H1 (cell line): ENCODE measurements at places on chromosomes 16 and 17. TPM values are rescaled to one million over a fixed set of nuclear protein-coding genes. Genes with fewer than 3 reads are reported as not detected.

ZNF646 gene
- 25.0 TPM in 2 replicates for total RNA-seq

- DNase-seq = no peak
These were observed 3.8 kb upstream of the RASL10B start for GRCh38 chr17:35727635-35728034.

GRCh38 chr16:2838928-2839327 is 8.8 kb downstream of the ZG16B start:
- DNase-seq = peak; percentile 82

- DNase-seq = no peak
These were observed 13.9 kb upstream of the SCNN1B start for GRCh38 chr16:23288209-23288608.

- no peak for DNase-seq
These were observed 52.8 kb upstream of the SMIM36 start for GRCh38 chr17:55564081-55564480.

FOXC2 gene
- 0.09 and 0.11 TPM in 2 replicates for total RNA-seq

DNA sequence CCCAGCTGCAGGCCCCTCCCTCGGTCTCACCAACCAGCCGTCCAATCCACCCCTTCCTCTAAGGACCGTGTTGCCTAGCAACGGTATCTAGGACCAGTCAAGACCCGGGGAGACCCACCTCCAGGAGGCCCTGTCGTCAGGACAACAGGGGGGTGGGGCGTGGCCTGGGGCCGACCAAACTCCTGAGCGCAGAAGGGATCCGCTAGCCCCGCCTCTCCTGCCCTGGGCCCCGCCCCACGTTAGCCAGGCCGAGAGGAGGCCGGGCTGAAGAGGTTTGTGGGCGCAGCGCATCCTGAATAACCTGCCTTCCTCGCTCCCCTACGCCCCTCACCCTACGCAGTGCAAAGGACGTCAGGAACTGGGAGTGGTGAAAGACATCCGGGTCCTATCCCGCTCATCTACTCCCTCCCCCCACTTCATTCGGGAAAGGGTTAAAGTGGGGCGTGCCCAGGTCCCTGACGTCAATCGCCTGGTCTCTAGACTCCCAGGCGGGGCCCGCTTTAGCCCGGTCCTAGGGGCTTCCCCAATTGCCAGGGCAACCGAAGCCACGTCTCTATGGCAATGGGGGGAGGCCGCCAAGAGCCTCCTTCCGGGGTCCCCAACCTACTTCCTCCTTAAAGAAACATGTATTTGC is 14.7 kb downstream of the DLG4 start:
- DNase-seq = peak; percentile 89

DNA sequence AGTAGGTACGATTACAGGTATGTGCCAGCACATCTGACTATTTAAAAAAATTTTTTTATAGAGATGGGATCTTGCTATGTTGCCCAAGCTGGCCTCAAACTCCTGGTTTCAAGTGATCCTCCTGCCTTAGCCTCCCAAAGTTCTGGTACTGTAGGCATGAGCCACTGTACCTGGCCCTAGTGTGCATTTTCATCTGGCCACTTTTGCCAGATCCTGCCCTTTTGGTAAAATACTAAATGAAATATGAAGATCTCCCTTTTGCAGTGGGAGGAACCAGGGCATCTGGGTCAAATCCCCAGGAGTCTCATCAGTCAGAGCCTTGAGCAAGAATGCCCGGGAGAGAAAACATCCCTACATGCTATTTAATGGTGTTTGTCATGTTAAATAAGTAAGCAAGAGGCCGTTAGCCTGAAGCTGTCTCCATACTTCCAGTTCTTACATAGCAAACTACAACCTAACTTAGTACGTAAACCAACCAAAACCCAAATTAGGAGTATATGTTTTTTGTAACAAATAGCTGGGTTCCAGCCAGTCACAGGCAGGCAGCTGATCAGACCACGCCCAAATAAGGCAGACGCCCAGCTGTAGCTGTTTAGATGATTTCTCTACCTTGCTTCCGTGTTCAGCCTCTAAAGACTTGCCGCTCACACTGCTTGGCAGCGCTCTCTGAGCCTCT is 46.5 kb upstream of the CLEC18A start:
- DNase-seq = no peak

- no peak for DNase-seq
These were observed 3.7 kb upstream of the CDC42EP4 start for GRCh38 chr17:73315471-73315870.

DNA sequence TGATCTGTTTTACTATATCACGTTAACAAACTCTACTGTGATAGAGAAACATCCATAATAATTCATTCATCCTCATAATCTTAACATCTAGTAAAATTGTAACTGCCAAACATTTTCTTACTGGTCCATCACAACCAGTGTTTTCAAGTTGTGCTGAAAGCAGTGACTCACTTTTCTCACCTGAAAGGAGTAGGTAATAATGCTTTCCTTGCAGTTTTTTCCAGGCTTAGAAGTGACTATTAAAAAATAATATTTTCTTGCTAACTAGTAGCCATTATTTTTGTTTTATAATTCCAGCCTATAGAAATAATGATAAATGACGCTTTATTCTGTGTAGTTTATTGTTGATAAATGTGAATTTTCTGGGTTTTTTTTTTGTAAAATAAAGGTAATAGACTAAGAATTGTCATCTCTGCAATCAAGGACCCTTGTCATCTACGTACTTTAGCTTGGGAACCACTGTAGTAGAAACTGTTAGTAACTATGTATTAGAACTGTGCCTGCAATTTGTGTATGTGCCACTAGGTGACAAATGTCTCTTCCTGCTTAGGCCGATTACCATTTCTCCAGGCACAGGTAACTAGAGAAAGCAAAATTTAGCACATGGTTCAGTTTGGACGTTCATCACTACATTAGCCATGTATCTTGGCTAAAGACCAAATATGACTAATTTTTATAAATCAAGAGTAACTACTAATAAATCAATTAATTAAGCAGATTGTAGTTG is 409.4 kb upstream of the ERCC4 start:
- DNase-seq = no peak

DNA sequence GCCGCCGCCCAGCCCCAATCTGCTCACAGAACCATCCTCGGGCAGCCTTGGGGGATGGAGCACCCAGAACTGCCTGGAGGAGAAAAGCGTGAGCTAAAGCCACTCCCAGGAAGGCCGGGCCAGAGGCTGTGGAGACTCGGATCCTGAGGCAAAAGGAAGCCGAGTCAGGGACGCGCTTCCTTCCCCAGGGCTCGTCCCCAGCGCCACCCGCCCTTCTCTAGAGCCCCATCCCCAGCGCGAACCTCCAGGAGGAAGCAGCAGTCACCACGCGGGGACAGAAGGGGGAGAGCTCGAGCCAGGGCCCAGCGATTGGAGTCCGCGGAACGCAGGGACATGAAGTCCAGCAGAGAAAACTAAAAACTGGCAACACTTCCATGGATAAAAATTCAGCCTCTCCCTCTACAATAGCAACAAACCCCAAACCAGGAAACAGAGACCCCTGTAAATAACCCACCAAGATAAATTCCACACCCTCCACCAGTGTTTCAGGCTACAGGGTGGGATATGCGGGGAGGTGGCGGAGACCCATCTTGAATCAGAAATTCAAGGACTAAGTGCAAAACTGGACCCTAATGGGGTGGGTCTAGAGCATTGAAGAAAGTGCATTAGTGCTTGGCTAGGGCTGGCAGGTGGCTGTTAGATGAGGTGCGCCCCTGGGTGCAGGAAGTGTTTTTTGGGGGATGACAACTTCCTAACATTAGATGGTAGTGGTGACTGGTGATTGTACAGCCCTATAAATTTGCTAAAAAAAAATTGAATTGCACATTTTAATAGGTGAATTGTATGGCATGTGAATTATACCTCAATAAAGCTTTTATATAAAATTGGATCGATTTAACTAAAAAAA is 116.1 kb upstream of the METRNL start:
- peak; percentile 78 for DNase-seq

- no peak for DNase-seq
These were observed 1.3 kb upstream of the TNFRSF17 start for GRCh38 chr16:11963706-11964105.

RBFOX1 gene
- 2.8 and 3.1 TPM in 2 replicates for total RNA-seq

GRCh38 chr17:35073183-35073790 is 9.8 kb upstream of the RFFL start:
- DNase-seq = no peak

DNA sequence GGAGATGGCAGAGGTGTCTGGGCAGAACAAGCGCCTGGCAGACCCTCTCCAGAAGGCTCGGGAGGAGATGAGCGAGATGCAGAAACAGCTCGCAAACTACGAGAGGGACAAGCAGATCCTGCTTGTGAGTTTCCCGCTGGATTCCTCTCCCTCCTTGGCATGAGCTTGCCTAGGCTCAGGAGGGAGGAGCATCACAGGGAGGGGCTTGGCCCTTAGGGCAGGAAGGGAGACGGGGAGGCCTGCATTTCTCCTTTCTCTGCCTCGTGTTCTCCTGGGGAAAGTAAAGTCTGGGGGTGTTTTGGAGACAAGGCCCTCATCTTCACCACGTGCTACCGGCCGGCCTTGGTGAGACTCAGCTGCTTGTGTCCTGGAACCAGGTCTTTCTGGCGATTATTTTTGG is 18.0 kb upstream of the DBNDD1 start:
- DNase-seq = no peak

DNA sequence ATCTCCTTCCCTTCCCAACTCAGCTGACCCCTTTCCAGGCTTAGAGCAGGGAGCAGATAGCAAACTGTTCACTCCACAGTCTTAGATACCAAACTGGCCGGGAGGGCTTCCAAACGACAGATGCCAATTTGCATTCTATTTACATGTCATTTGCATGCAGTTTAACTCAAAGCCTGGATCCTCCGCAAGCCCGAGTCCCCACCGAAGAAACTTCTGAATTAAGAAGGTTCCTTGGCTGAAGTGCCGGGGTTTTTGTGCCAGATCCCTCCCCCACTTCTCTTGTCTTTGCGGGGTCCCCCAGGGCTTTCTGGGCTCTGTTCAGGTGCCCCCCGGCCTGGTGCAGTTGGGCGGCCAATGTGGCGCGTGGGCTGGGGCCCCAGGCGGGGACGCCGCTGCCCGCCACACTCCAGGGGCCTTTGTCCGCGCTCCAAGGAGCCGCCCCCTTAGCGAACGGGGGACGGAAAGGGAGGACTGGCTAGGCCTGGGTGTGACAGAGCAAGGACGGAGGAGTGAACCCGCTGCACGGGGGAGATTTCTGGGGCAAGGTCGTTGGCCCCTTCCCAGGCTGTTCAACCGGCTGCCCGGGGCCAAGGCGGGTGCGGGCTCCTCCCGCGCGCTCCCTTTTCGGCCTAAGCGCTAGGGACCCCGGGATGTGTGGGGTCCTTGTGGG is 1.2 kb downstream of the GPRC5B start:
- DNase-seq = no peak

DNA sequence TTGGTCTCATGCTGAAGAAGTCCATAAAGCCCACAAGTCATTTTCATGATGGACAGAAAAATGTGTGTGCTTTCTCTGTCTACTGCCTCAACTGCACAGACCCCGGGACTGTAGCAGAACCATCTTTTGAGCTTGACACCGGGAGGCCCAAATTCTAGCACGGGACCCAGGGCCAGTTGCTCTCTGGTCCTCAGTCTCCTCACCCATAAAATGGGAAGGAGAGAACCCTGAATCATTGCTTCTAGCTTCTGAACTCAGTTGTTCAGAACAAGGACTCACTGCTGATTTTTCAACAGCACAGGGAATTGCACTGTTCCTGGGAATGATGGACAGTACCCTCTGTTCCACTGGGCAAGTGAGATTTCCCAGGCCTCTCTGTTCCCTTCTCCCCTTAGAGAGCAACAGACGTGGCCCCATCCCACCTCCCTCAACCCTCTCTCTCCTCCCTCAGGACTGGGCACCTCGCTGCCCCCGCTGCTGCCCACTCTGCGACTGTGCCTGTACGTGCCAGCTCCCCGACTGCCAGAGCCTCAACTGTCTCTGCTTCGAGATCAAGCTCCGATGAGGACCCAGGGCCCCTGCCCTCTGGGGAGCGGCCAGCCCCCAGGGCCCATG is 2.2 kb upstream of the ALDOA start:
- DNase-seq = no peak

DNA sequence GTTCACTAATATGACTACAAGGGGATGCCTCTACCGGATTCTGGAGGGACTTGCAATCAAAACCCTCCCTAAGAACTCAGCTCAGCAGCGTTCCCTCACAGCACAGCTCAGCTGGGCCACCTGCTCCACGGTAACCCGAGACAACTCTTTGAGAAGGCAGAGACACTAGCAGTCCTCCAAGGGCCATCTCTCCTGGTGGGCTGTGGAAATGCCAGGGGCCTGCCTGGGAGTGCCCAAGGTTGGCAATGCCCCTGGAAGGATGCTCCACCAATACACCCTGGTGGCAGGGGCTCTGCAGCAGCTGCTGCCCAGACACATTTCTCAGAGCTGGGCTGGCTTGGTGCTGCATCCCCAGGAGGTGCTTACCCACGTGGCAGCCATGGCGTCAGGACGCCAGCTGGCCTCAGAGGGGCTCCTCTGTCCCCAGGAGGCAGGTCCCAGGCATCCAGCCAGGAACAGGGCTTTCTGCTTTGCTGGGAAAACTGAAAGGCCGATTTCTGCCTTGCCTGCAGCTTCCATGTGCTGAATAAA is 16.5 kb downstream of the CDIP1 start:
- DNase-seq = peak; percentile 62

GRCh38 chr17:8732406-8733085 is 12.1 kb downstream of the CCDC42 start:
- no peak for DNase-seq

HEATR3 gene
- total RNA-seq = 22.2 and 29.2 TPM in 2 replicates

GRCh38 chr17:21482189-21482865 is 106.2 kb downstream of the KCNJ12 start:
- no peak for DNase-seq

SLFN14 gene
- not detected in 2 replicates for total RNA-seq

PPP1R1B gene
- 9.4 and 10.7 TPM in 2 replicates for total RNA-seq

ANKRD40CL gene
- total RNA-seq = not detected in 2 replicates

- DNase-seq = no peak
These were observed 7.5 kb downstream of the CFAP97D1 start for GRCh38 chr17:43787728-43788127.

- DNase-seq = no peak
These were observed 1.3 kb downstream of the NLK start for GRCh38 chr17:28043741-28044140.

GRCh38 chr16:16096121-16096857 is 127.0 kb downstream of the ABCC6 start:
- DNase-seq = no peak

OR4D1 gene
- 0.32 and 0.33 TPM in 2 replicates for total RNA-seq

- DNase-seq = no peak
These were observed 19.6 kb upstream of the QRICH2 start for GRCh38 chr17:76327696-76328095.

GRCh38 chr16:28974007-28974436 is 556 bp upstream of the SPNS1 start:
- peak; percentile 71 for DNase-seq

DNA sequence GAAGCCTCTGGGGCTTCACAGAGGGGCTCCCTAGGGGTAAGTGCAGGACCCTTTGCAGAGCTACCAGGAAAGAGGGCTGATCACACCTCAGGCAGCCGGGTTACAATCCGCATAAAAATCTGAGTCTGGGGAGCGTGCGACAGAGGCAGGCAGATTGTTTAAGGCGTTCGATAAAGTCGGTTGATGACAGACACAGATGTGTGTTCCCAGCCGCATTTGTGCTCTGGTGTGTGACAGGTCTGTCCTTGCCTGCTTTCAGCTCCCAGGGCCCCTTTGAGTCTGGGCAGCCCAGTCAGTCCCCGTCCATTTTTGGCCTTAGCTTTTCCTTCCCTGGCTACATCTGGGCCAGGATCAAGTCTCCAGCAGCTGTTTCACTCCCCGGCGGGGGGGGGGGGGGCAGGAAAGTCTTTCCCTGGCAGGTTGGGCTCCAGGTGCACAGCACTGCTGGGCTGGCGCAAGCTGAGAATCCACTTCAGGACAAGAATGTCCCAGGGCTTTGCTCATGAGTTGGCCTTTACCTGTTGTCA is 1.3 kb upstream of the ZACN start:
- no peak for DNase-seq

CDH5 gene
- 0.32 and 0.59 TPM in 2 replicates for total RNA-seq

GRCh38 chr16:56336071-56336688 is 89.2 kb downstream of the AMFR start:
- DNase-seq = no peak

NPTX1 gene
- 12.0 and 14.8 TPM in 2 replicates for total RNA-seq

GLP2R gene
- total RNA-seq = not detected in 2 replicates
